Type B pancreatic cell (in vitro differentiated cells): ENCODE measurements at places on chromosomes 5 and 9. TPM values are rescaled to one million over a fixed set of nuclear protein-coding genes. Genes with fewer than 3 reads are reported as not detected.
A peak's percentile ranks its signal among the peaks of the same experiment; 100 is the strongest.

- no peak for DNase-seq
Measured at GRCh38 chr5:122849771-122850170, 4.4 kb downstream of the SNX24 start.

GRCh38 chr5:163508753-163509152, 3.3 kb downstream of the MAT2B start:
- DNase-seq: no peak

DNA sequence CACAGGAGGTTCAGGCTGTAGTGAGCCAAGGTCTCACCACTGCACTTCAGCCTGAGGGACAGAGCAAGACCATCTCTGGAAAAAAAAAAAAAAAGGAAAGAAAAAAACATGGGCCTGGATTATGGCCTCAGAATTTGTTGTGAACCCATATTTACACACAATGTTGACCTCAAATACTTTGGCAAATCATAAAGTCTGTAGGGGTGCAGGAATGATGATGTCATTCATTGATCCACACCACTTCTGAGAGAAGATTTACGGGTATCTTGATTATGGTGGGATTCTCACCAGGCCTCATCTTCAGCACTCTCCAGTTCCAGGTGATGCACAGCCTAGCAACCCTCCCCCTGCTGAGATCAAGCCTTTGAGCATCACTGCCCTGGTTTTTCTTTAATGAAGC, 156.9 kb downstream of the CDH6 start:
- no peak for DNase-seq

GRCh38 chr5:93079046-93079445, 502.0 kb downstream of the NR2F1-AS1 start:
- DNase-seq: no peak

GRCh38 chr9:90808890-90809685, 7.5 kb downstream of the SYK start:
- no peak for DNase-seq

DNA sequence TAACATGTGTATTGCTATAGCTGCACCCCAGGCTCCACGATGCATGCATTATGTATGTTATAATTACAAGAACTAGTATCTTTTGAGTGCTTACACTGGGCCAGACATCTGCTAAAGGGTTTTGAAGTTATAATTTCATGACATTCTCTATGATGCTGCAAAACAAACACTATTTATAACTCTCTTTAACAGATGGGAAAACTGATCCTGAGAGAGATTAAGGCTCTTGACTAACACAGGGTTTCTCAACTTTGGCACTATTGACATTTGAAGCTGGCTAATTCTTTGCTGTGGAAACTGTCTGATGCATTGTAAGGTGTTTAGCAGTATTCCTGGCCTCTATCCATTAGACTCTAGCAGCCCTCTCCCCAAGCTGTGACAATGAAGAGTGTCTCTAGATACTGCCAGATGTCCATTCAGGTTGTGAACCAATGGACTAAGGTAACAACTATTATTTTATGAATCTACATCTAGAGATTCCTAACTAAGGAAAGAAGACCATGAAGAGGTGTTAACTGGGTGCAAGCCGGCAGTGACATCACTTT, 258.6 kb downstream of the ASTN2 start:
- DNase-seq: no peak

GRCh38 chr9:93651521-93651950, 75.2 kb downstream of the PHF2 start:
- DNase-seq: peak; percentile 52

DNA sequence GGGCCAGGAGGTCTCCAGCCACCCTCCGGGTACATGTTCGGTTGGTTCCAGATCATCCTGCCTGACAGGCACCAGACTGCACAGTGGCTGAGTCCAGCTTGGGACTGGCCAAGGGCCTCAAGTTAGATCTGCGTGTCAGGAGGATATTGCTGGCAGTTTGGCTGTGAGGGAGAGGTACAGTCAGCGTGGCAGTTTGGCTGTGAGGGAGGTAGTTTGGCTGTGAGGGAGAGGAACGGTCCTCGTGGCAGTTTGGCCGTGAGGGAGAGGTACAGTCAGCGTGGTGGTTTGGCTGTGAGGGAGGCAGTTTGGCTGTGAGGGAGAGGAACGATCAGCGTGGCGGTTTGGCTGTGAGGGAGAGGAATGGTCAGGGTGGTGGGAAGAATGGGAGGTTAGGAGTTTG, 39.0 kb downstream of the CACNA1B start:
- peak; percentile 36 for DNase-seq

GRCh38 chr9:89593727-89594427, 10.9 kb upstream of the GADD45G start:
- no peak for DNase-seq

DNA sequence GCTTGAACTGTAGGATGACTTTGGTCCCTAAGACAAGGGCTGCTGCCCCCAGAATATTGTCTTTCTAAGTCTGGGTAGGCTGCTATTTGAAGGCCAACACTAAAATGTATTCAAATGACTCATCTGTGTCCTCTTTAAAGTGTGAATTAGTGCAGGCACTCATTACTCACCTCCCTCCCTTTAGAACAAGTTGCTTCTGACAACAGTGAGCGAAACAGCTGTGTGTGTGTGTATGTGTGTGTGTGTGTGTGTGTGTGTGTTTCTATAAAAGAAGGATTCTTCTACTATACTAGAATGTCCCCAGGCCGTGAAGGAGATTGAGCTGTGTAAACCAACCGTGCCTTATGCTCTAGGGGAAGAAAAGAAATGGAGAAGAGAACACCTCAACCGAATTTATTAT, 1337.2 kb downstream of the PTPRD start:
- DNase-seq: no peak

GRCh38 chr5:93636837-93637236, 53.8 kb downstream of the NR2F1 start:
- no peak for DNase-seq

DNA sequence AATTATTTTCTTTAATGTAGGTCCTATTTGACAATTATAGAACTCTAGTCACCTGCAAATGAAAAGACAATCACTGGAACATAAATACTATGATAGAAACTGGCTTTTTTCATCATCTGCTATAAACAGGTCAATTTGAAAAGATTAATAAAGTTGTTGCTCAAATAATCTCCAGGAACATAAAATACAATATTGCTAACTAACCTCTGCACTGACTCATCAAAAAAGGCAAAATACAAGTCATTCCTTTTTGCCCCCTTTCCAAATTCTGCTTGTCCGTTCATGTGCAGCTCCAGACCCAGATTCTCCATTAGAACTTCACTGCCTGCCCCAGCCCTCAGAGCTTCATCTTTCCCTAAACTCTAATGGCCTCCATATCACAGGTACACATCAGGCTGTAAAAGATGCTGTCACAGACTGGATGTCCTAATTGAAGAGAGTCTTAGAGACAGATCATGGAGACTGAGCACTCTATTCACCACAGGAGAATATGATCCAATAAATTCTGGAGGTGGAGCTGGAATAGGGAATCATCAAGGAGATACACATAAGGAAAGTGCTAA, 1.6 kb downstream of the DCTN4 start:
- no peak for DNase-seq

GRCh38 chr5:56647099-56647850, 168.1 kb upstream of the MAP3K1 start:
- no peak for DNase-seq

- DNase-seq: no peak
Measured at GRCh38 chr5:10441992-10442435, 335 bp downstream of the ROPN1L start.

GRCh38 chr9:89579741-89580385, 24.9 kb upstream of the GADD45G start:
- no peak for DNase-seq

DNA sequence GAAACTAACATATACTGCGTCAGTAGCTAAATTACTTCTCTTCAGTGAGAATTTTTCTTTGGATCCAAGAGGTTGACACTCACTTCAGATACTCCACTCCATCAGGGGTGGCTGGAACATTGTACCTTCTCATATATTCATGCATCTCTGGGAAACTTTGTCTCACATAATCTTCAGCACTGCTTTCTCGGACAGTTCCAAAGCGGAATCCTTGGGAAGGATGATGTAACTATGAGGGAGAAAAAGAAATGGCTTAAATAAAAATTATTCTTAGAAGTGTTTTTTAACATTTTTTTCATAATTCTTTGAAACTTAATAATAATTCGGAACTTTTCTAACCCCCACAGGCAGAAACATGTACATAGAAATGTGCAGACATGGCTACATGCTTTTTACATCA, 33.4 kb upstream of the PPP3R2 start:
- DNase-seq: no peak

DNA sequence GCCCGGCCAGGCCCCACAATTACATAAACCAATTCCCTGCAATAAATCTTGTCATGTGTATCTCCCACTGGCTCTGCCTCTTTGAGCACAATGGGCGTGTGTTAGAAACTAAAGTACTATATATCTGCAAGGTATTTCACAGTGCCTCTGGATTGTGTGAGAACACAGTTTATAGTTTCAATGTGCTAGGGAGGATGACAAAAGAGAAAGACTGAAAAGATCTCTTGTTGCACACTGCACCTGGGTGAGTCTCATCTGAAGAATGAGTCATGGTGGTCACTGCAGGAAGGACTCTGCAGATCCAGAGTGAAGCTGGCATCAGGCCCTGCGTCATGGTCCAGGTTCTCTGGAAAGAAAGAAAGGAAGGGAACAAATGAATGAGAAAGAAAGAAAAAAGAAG, 20.7 kb upstream of the CTSV start:
- no peak for DNase-seq

DNA sequence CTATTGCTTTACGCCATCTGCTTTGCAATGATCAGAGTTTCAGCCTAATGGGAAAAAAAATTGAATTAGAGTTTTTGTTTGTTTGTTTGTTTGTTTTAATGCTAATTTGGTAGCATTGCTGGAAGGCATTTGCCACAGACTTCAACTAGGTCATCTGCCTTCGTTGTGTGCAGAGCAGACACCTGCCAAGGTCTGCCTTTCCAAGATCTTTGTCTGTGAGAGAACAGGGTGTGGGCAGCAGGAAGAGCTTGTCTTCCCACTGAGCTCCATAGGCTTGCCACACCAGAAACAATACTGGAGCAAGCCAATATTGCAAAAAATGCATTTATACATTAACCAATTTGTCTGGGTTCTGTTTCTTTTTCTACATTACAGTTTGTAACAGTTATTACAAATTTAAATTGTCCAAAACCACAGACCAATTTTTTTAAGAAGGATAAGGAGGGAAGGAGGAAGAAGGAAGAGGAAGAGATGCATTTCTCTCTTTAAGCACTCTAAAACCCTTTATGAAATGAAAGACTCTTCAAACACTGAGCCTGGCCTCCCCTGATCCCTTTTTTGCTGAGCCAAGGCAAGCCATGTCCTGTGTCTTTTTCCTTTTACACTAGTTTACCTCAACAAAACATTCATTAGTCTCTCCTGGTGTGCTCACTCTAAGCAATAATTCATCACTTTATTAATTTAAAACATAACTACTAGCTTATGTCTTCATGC, 210.5 kb downstream of the SNX18 start:
- no peak for DNase-seq

- DNase-seq: no peak
Measured at GRCh38 chr5:38720554-38721361, 125.1 kb upstream of the OSMR start.

GRCh38 chr5:157857816-157858526, 974 bp downstream of the CLINT1 start:
- DNase-seq: no peak

DNA sequence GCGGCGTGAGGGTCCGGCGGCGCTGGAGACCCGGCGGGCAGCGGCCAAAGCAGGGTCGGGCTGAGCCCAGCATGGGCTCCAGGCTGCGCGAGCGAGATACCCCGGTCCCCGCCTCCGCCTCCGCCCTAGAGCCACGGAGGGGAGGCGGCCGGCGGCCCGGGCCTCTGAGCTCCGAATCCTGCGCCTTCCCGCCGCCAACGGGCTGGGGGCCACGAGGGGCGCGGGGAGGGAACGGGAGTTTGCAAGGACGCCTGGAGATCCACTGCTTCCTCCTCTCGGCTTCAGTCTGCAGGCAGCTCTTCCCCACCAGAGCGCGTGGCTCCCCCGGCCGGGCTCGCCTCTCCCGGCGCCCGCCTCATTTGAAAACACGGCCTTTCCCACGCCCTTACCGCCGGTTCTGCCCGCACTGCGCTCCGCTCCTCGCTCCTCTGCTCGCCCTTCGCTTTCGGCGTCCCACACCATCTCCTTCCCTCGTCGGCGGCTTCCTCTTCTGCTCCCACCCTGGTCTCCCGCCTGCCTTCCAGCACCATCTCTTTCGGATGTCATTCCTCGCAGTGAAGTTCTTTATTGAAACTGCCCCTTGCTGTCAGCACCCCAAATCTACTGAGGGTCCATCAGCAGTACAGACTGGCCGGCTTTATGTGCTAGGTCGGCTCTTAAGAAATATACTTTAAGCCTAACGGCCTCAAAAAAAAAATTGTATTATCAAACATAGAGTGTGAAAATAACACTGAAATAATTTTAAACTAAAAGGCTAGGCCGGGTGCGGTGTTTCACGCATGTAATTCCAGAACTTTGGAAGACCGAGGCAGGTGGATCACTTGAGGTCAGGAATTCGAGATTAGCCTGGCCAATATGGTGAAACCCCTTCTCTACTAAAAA, 105.0 kb upstream of the FAM120A start:
- no peak for DNase-seq

- DNase-seq: no peak
Measured at GRCh38 chr9:110016340-110016739, 191.6 kb downstream of the C9orf152 start.

DNA sequence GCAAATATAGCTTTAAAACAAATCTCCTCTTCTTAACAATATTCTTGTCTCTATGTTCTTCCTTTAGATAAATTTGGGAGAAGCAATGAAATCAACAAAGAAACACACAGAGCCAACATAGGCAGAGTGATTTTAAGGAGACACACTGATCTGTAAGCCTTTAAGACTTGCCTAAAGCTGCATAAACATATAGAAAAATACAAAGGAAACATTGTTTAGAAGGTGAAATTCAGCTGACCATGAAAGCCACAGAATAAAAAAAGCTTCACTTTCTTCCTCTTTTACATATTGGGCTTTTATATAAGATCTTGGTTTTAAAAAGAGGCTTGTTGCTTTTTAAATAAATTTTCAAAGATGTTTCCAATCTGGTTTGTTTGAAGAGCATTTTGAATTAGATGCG, 1277.5 kb downstream of the EFNA5 start:
- no peak for DNase-seq

DNA sequence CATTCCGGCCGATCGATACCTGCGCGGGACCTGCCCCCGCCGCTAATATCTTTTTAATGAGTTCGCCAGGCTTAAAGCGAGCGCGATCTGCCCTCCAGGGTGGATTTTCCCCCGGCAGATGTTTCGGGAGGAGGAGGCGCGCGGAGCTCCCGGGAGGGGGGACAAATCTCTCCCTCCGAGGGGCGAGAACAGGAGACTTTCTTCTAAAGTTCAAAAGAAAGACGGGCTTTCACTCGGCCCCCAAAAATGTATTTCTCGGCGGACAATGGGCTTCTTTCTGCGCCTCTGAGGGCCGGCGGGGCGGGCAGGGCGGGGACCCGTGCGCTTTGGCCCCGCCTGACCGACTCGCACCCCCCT, 4.1 kb upstream of the PRDM12 start:
- no peak for DNase-seq

GRCh38 chr5:171989946-171990712, 16.3 kb downstream of the FBXW11 start:
- DNase-seq: no peak

GDA gene
- 8.0 and 13.4 TPM in 2 replicates for total RNA-seq

AK8 gene
- 4.6 and 5.5 TPM in 2 replicates for total RNA-seq

DPYSL3 gene
- 11.9 and 36.0 TPM in 2 replicates for total RNA-seq

ZDHHC11B gene
- 2.2 and 4.0 TPM in 2 replicates for total RNA-seq

DDX4 gene
- not detected in 2 replicates for total RNA-seq

SLC46A2 gene
- total RNA-seq: 0.14 TPM in 1 of 2 replicates, not detected in the other

PCDHB4 gene
- 1.3 and 2.7 TPM in 2 replicates for total RNA-seq

TEX48 gene
- total RNA-seq: not detected in 2 replicates

CXCL14 gene
- 70.3 and 125 TPM in 2 replicates for total RNA-seq

FOXD4L5 gene
- total RNA-seq: 0.31 TPM in 1 of 2 replicates, not detected in the other

RNF180 gene
- total RNA-seq: 3.9 and 4.0 TPM in 2 replicates

PTGDS gene
- total RNA-seq: 1.4 and 1.7 TPM in 2 replicates
